T47D (cell line): ENCODE measurements at places on chromosomes 6 and 20.

DNA sequence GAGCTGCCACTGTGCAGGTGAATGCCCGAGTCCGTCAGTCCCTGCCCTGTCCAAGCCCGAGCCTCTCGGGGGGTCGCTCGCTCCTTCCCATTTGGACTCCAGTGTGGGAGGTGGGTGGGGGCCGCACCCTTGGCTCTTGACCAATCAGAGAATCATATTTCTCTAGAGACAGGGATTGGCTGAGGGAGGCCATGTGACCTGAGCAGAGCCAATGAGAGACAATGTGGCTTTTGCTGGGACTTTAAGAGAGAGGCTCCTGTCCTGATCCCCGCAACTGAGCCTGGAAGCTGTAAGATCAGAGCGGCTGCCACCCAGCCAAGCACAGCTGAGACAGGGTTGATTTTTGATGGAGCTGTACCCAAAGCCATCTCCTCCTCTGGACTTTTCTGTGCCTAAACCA lies 199.3 kb downstream of the TFAP2C start:
- peak; percentile 43 for DNase-seq

GRCh38 chr6:53618219-53618618 lies 47.3 kb downstream of the KLHL31 start:
- DNase-seq = no peak

- no peak for DNase-seq
Measured at GRCh38 chr20:44467289-44467883, 8.3 kb upstream of the TTPAL start.

- DNase-seq = no peak
Measured at GRCh38 chr6:39197922-39198500, 31.3 kb downstream of the KCNK5 start.

- DNase-seq = no peak
Measured at GRCh38 chr20:41782730-41783406, 164.7 kb upstream of the CHD6 start.

DNA sequence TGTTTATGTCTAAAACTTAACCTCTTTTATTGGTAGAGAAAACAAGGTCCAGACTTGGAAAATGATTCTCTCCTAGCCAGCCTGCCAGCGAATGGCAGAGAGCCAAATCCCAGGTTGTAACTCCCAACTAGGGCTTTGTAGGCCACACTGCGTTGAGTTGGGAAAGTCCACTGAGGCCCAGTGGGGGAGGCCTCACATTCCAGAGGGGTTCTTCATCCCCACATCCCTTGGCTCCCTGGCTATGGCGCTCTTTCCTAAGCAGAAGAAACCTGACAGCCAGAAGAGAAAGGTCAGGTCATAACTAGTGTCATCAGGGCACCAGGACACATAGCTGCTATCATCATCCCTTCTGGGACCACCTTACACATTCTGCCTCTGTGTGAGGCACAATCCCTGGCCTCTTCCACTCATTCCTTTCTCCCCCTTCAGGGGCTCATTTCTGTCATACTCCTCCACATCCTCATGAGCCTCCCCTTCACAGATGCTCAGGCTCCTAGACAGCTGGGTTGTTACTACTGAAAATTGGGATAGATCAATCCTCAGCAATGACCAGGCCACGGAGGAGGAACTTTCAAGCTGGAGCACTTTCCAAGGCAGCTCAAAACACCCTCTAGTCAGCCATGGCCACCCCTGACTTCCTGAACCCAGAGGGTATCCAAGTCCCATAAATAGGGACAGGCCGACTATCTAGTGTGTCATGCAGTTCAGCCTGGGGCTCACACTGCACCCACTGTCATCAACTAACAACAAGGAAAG lies 48.6 kb downstream of the TCP11 start:
- no peak for DNase-seq
